ENCODE measurements at places on chromosomes 2 and 18.

GRCh38 chr2:36366491-36367120 is 11.0 kb downstream of the CRIM1 start:
- no peak for DNase-seq

DNA sequence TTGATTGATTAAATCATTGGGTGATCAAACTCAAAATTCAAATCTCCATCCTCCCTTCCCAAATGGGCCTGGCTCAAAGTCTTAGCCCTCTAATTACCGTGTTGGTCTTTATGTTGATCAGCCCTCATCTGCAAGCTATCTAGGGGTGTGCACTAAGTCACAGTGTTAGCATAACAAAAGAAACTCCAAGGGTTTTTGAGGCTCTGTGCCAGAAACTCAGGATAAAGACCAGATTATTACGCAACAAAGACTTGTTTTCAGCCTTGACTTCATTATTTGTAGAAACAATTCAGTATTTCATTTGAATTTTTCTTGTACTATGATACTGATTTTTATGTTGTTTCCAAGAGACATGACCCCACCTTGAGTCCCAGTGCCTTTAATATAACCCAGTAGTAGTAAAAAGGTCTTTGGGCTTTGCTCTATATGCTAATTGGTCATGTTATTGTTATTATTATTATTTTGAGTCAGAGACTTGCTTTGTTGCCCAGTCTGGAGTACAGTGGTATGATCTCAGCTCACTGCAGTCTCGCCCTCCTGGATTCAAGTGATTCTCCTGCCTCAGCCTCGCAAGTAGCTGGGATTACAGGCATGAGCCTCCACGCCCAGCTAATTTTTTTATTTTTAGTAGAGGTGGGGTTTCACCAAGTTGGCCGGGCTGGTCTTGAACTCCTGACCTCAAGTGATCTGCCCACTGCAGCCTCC is 13.9 kb downstream of the PSMD14 start:
- no peak for DNase-seq

DNA sequence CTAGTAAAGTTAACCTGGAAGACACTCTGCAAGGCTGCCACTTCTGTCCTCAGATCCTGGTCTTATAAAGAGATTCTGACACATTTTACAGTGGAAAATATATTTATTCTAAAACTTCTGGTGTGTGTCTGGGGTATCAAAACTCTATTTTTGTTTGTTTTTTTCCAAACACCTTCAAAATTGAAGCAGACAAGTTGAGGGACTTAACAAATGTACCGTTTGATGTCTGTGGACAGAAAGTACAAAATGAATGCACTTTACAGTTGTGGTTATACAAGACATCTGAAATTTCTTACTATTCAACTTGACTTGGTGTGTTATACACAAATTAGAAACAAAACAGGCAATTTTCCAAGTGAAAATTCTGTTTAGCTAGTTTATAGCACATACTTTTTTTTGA is 823.2 kb upstream of the SALL3 start:
- DNase-seq, result no peak

DNA sequence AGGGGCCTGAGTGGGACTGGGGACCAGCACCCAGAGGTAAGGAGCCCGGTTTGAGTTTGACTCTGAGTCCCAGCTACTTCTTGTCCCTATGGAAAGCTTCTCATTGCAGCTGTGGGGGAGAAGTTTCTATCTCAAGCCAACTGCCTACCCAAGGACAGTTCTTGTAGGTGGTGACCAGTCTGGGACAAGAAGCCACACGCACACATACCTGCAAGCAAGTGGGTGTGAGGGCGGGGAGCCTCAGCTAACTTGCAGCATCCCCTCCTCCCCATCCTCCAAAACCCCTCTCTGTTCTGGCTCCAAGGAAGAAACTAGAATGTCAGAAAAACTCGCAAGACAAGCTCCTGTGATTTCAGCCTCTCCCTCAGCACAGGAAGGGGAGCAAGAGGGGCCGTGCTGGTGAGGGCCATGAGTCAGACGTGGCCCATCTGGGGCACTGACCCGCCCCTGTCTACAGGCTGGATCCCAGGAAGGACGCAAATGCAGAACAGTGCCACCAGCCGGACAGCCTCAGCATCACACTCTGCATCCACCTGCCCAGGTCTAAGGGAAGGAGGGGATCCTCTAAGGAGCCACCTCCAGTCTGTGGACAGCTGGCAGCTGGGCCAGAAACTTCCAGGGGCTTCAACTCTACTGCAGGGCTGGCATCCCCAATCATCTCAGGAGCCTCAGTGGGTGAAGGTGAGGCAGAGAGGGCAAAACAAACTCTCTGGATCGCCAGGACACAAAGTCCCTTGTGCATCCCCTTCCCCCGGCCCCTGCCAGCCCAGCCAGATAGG is 103.4 kb downstream of the TNS1 start:
- DNase-seq, result no peak

GRCh38 chr18:50523165-50523564 is 36.7 kb upstream of the MAPK4 start:
- no peak for DNase-seq

- DNase-seq, result no peak
Observed at GRCh38 chr2:112140899-112141625, 2.9 kb downstream of the FBLN7 start.

- DNase-seq, result no peak
Observed at GRCh38 chr2:225581135-225581534, 181.6 kb downstream of the NYAP2 start.

GRCh38 chr2:178317811-178318210 is 123.5 kb downstream of the OSBPL6 start:
- peak; percentile 17 for DNase-seq

GRCh38 chr2:32058130-32058529 is 5.2 kb upstream of the SPAST start:
- DNase-seq, result no peak

DNA sequence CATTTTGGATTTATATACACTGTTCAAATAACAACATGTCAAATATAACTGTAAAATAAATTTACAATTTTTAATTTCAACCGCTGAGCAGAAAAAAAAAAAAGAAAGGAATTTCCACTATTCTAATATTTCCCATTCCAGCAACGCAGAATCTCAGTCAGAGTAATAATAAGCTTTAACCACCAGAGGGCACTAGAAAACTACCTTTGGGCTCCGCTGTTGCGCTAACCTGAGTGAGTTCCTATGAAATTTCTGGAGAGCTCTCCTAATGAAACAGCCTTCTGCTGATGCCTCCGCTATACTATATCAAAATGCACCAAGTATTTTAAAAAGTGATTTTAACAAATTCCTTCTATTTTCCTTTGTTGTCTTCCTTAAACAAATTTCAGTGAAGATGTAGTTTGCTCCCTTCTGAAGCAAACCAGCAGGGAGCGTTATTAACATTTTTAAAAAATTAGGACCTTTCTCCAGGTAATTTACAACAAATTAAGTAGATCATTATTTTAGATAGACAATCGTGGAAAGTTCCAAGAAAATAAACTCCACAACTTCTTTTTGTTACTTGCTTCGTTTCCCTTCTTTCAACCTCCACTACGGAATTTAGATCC is 23.0 kb downstream of the ERMN start:
- peak; percentile 25 for DNase-seq

DNA sequence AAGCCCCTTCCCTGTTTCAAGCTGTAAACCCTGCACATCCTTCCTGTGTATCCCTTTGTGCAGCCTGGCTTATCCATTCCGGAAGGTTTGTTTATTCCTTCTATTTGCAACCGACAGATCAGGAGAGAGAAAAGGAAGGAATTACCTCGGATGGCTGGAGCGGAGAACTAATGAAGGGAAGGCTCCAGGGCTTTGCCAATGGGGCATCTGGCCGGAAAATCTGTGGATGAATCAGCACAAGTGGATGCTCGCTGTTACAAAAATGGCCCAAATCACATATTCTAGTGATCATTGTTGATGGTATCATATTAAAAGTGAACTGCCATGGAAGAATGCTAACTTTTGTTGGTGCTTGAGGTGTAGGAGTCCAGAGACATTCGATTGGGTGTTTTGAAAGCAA is 97.1 kb downstream of the AQP4 start:
- no peak for DNase-seq

DNA sequence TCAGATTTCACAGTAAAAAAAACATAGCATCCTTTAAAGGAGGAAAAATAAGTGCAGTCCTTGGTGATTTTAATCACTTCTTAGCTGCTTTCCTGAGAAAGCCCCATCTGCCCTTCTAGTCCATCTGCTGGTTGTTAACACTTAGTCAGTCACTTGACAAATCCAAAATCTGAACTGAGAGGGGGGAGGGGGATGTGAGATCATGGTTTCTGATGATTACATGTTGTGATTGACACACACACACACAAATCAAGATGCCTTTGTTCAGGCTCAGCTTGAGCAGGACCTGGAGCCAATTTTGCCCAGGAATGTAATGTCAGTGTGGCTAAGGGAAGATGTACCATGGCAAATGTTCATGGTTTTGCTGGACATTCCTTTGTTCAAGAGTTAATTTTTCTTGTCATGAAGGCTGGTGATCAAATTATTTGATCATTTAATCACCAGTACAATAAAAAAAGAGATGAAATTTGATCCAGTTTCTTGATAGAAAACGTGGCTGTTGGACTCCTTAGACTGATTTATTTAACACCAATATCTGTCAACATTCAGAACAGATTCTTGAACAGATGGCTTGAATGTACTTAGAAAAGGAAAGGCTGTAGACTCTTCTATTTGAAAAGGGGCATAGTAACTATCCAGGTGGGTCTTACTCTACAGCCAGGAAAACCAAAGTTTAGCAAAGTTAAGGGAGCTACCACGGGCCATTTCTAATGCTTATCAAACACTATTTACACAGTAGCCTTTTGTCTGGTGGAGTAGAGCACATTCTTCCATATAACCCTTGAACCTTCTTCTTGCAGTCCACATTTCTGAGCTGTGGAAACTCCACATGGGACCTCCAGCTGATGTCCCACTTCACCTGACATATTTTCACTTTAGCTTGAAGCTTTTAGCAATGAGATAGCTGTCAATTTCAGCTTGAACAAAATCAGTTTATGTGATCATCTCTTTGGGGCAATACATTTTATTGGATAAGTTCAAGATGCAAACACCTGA is 408.7 kb downstream of the PIK3C3 start:
- DNase-seq, result no peak

GRCh38 chr2:228846161-228846560 is 424.9 kb downstream of the PID1 start:
- DNase-seq, result no peak

GRCh38 chr2:207288628-207289027 is 122.9 kb upstream of the KLF7 start:
- DNase-seq, result no peak

- no peak for DNase-seq
Observed at GRCh38 chr2:69278366-69278765, 108.7 kb downstream of the GFPT1 start.

DNA sequence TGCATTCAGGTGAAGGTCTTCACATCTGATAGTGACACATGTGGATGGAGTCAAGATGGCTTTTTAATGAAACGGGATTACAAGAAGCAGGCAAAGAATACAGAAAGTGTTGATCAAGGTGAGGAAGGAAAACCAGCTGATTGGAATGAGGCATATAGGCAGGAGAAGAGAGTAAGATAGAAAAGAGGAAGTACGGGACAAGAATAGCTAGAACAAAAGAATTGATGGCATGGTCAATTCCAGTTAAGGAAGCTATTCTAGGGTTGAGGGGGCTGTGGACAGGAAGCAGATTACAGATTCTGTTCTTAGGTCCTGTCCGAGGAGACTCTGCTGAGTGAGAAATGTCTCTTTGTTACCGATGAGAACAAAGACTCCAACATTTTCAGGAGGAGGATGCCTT is 13.2 kb upstream of the NCK2 start:
- no peak for DNase-seq

DNA sequence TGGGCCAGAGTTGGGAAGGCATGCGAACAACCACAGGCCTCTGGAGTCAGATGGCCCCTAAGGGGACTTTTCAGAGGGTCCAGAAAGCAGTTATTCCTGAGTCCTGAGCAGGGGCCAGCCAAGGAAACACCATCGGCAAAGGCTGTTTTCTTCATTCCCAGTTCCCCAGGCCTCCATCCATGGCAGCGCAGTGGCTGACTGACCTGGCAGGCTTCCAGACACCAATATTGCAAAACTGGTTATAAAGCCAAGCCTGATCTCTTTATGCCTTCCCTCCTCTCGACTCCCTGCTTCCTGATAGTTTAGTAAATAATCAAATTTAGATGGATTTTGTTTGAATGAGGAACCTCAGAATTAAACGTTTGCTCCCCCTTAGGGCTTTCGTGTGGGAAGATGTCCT is 133.4 kb upstream of the ITGA6 start:
- peak; percentile 78 for DNase-seq

DNA sequence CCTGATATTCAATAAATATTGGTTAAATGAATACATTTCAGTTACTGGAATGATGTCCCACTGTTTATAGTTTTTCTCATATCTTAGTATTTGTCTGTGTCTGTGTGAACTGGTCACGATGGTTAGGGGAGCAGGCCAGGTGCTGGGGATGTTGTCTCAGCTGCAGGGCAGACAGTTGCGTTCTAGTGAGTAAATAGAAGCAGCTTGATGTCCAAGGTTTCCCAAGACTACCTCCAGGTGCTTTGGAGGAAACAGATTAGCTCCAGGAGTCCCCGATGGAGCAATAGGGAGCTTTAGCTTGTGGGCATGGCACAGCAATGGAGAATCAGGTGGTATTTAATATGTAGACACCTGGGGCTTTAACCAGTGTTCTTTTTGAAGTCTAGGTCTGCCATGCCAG is 75.5 kb downstream of the GULP1 start:
- peak; percentile 9 for DNase-seq

GRCh38 chr2:102278720-102279390 is 32.5 kb upstream of the IL1RL1 start:
- DNase-seq, result no peak

DNA sequence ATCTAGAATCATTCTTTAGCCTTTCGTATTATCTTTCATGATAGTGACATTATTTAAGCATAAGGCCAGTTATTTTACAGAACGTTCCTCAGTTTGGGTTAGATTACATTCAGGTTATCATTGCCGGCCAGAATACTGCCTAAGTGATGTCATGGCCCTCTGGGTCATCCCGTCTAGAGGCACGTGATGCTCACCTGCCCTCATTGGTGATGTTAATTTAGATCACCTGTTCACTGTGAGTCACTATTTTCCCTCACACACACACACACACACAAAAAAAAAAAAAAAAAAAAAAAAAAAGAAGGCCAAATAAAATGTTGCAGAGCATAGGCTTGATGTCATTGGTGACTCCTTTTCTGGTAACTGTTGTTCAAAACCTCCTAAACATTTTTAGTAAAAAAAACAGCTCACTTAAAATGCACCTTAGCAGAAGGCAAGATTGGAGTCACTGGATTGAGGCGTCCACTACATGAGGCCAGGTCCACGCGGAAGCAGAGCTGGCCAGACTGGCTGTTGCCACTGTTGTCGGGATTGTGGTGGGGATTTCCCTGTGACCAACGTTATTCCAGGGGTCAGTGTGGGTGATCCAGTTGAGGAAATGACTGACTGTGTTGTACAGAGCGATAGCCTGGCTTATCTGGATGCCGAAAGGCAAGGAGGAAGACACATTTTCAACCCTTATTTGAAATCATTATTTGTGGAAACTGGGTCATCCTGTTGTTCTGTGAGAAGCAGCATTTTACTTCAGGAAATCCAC is 52.1 kb upstream of the CNGA3 start:
- no peak for DNase-seq

- DNase-seq, result no peak
Observed at GRCh38 chr2:74328074-74328473, 15.1 kb downstream of the SLC4A5 start.

GRCh38 chr2:218428846-218429558 is 10.1 kb downstream of the VIL1 start:
- DNase-seq, result no peak

GRCh38 chr2:129757915-129758783 is 221.3 kb upstream of the RAB6C start:
- DNase-seq, result no peak

GRCh38 chr18:46224181-46224775 is 120.1 kb downstream of the HAUS1 start:
- no peak for DNase-seq

- DNase-seq, result peak; percentile 71
Observed at GRCh38 chr2:191691016-191691735, 13.2 kb downstream of the NABP1 start.
